ENCODE measurements at places on chromosomes 1 and 21. TPM values are rescaled to one million over a fixed set of nuclear protein-coding genes. Genes with fewer than 3 reads are reported as not detected.

The KIAA0040 gene
- 29.6 TPM for total RNA-seq

The HES3 gene
- not detected for total RNA-seq

The LY9 gene
- total RNA-seq, result 3.2 TPM

The IGSF9 gene
- total RNA-seq, result 2.1 TPM

DNA sequence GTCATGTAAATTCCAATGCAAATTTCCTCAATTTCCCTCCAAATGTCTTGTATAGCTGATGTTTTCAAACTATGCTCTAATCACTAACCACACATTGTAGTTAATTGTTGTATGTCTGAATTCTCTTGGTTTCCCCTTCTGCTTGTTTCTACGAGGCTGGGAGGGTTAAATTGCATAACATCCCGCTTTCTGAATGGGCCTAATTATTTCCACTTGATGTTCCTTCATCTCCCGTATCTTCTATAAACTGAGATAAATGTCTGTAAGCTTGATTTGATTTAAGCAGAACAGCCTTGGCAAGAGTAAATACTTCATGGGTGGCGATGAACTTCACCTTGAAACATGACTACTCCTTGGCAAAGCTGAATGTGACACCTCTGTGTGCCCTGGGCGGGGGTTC, 72.2 kb downstream of the SERINC2 start:
- H3K4me3 ChIP-seq, result no peak overlapping the region
- DNase-seq, result no peak

GRCh38 chr1:197933016-197933415, 15.8 kb downstream of the LHX9 start:
- H3K36me3 ChIP-seq, result no peaks in the 10 kb centered on the region
- H3K27ac ChIP-seq, result no peak overlapping the region
- no peak overlapping the region for H3K4me3 ChIP-seq
- peaks cover 4% of the 10 kb centered on the region for H3K4me1 ChIP-seq

GRCh38 chr1:229040630-229041358, 230.1 kb upstream of the RAB4A start:
- no peaks in the 10 kb centered on the region for H3K27me3 ChIP-seq
- H3K27ac ChIP-seq, result no peak overlapping the region
- DNase-seq, result no peak

- no peaks in the 10 kb centered on the region for H3K36me3 ChIP-seq
- H3K4me3 ChIP-seq, result peak within 1 kb of the TSS; percentile 79
- no peaks in the 10 kb centered on the region for H3K27me3 ChIP-seq
- DNase-seq, result peak; percentile 79
Observed at GRCh38 chr1:38005195-38006007, at the start of gene FHL3. Gene FHL3 (minus strand): TSS chr1:38005514. CDS start chr1:37999412, 6,102 bp downstream.

DNA sequence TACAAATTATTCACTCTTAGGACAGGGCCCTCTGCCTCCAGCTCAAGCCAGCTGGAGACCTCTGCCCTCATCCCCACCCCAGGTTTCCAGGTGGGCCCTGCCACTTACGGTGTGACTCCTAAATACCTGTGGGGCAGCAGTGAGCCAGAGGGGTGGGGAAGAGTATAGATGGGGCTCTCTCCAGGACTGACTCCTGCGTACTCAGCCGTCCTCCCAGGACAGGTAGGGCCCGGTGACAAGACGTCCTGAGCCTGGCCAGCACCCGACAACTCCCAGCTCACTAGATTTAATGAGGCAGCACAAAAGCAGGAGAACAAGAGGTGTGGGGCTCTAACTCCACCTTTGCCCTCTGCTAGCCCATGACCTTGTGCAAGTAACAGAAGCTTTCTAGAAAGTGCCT, 16.8 kb downstream of the GNG12 start:
- no peaks in the 10 kb centered on the region for H3K36me3 ChIP-seq
- DNase-seq, result no peak
- peaks cover 8% of the 10 kb centered on the region for H3K4me1 ChIP-seq
- no peak overlapping the region for H3K4me3 ChIP-seq
- H3K27me3 ChIP-seq, result no peaks in the 10 kb centered on the region

DNA sequence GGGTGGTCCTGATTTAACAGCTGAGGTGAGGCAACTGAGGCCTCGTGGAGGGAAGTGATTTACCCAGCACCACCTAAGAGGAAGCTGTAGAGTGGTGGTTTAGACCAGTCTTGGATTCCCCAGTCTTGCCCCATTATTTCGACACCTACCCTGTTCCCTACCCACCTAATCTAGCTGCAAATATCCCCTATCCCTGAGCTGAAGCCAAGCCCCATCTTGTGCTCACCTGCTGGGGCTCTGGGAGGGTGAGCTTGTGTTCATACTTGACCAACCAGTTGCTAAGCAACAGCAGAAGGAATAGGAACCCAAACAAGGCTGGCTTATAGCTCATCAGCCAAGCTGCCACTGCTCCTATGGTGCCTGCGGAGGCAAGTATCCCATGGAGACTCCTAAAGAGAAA, 2.0 kb downstream of the TEX46 start:
- no peak overlapping the region for H3K27ac ChIP-seq
- peaks cover 5% of the 10 kb centered on the region for H3K4me1 ChIP-seq
- DNase-seq, result no peak
- H3K36me3 ChIP-seq, result no peaks in the 10 kb centered on the region
- H3K4me3 ChIP-seq, result no peak overlapping the region

Measured in upper lobe of left lung (tissue), 6 donors.